ENCODE measurements at places on chromosomes 3 and 15. TPM values are rescaled to one million over a fixed set of nuclear protein-coding genes. Genes with fewer than 3 reads are reported as not detected.

The CHST13 gene
- polyA plus RNA-seq, result 3.1 TPM

The SLC4A7 gene
- 24.9 TPM for polyA plus RNA-seq

The TGM4 gene
- 0.06 TPM for polyA plus RNA-seq

The CHRNB4 gene
- 2.9 TPM for polyA plus RNA-seq

The RBP2 gene
- polyA plus RNA-seq, result 0.24 TPM

The CRABP1 gene
- 53.8 TPM for polyA plus RNA-seq

The C3orf85 gene
- 19.0 TPM for polyA plus RNA-seq

The GLDN gene
- polyA plus RNA-seq, result 0.13 TPM

The SNURF gene
- 39.6 TPM for polyA plus RNA-seq

The ITIH4 gene
- 5.2 TPM for polyA plus RNA-seq

Measured in right renal cortex interstitium (tissue), 3 donors.